Spleen (tissue), 13 donors: ENCODE measurements at places on chromosomes 3 and 15. TPM values are rescaled to one million over a fixed set of nuclear protein-coding genes. Genes with fewer than 3 reads are reported as not detected.

DNA sequence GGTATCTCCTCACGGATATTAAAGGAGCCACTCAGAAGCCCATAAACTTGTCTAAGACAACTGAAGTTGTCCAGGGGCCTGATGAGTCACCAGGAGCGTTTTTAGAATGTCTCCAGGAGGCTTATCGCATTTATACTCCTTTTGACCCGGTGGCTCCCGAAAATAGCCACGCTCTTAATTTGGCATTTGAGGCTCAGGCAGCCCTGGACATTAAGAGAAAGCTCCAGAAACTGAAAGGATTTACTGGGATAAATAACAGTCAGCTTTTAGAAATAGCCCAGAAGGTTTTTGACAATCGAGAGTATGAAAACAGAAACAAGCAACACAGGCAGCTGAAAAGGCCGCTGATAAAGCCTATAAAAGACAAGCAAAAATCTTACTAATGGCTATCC, 4.1 kb downstream of the DET1 start:
- H3K27me3 ChIP-seq: no peaks in the 10 kb centered on the region
- H3K27ac ChIP-seq: no peak overlapping the region
- no peak for DNase-seq
- H3K4me3 ChIP-seq: no peak overlapping the region
- H3K4me1 ChIP-seq: no peaks in the 10 kb centered on the region
- H3K36me3 ChIP-seq: no peaks in the 10 kb centered on the region

STAB1 gene
- 1,070 TPM for total RNA-seq

NEO1 gene
- 14.3 TPM for total RNA-seq

CATSPER2 gene
- total RNA-seq: 8.0 TPM

DNA sequence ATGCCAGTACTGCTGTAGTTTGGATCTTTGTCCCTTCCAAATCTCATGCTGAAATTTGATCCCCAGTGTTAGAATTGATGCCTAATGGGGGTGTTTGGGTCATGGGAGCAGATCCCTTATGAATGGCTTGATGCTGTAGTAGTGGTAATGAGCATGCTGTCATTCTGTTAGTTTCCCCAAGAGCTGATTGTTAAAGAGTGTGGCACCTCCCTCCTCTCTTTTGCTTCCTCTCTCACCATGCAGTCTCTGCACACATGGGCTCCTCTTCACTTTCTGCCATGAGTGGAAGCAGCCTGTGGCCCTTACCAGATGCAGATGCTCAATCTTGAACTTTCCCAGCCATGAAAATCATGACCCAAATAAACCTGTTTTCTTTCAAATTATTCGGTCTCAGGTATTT, 141.3 kb upstream of the DPPA4 start:
- DNase-seq: no peak
- no peaks in the 10 kb centered on the region for H3K27me3 ChIP-seq
- no peaks in the 10 kb centered on the region for H3K36me3 ChIP-seq

DNA sequence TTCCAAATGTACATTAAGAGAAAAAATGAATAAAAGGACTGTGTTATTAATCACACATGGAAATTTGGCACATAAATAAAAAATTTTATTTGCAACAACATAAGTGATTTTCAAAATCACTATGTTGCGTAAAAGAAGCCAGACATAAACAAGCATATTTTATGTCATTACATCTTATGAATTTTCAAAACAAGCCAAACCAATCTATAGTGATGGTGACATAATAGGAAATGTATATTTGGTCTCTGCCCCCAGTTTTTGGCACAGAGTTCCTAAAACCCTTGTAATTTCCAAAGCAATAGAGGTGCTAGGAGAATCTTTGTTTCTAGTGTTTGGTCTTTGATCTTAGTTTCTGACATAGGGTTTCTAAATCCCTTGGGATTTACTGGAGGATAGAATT, 543.3 kb downstream of the ZBBX start:
- no peak overlapping the region for H3K4me3 ChIP-seq
- DNase-seq: no peak
- H3K36me3 ChIP-seq: no peaks in the 10 kb centered on the region
- no peaks in the 10 kb centered on the region for H3K4me1 ChIP-seq

DNA sequence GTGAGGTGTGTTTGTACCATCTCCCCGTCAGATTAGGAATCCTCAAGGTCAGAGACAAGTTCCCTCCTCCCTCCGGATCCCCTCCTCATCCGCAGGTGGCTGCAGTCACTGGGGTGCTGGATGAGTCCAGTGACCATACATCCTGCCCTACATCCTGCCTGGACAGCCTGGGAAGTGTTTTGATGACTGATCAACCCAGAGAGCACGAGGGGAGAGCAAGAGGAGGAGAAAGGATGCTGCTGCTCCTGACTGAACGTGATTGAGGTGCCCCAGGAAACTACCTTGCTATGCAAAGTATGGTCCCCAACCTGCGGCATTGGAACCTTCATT, 65.1 kb downstream of the SLC12A8 start:
- no peak overlapping the region for H3K4me3 ChIP-seq
- H3K4me1 ChIP-seq: peaks cover 52% of the 10 kb centered on the region
- H3K27ac ChIP-seq: peak overlapping the region; percentile 86
- H3K27me3 ChIP-seq: no peaks in the 10 kb centered on the region

- H3K4me3 ChIP-seq: no peak overlapping the region
Measured at GRCh38 chr3:114450008-114450596, 156.3 kb downstream of the TIGIT start.

DNA sequence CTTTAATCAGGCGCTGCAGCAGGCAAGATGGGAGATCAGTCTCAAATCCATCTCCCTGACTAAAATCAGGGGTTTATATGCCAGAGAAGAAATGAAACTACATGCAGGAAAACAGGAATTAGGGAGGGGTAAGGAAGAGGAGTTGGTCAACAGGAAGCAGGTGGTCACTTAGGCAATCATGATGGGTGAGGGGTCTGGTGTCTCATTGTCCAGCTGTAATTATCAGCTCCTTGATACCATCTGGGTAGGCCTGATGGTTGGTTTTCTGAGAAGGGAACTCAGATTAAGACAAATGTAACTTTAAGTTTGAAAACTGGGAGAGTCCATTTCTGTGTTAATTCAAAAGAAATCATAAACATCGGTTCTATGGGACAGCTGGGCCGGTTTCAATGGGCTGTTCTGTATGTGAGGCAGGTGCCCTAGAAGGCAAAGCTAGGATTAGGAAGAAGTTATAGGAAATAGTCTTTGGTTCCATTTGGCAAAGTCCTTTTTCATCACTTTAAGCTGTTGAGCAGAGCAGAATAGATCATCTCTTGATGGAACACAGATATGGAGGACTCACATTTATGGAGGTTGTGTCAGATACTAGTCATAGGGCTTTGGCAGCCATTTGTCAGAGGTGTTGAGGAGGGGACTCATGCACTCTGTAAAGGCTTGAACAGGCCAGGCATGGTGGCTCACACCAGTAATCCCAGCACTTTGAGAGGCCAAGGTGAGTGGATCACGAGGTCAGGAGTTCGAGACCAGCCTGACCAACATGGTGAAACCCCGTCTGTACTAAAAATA, 149.4 kb downstream of the VGLL4 start:
- no peaks in the 10 kb centered on the region for H3K27me3 ChIP-seq
- no peak overlapping the region for H3K4me3 ChIP-seq
- H3K4me1 ChIP-seq: peaks cover 12% of the 10 kb centered on the region
- no peaks in the 10 kb centered on the region for H3K36me3 ChIP-seq
- DNase-seq: no peak
- no peak overlapping the region for H3K27ac ChIP-seq

- H3K27me3 ChIP-seq: no peaks in the 10 kb centered on the region
- H3K4me3 ChIP-seq: no peak overlapping the region
- H3K36me3 ChIP-seq: no peaks in the 10 kb centered on the region
- DNase-seq: no peak
Measured at GRCh38 chr15:36921484-36922091, 178.8 kb downstream of the MEIS2 start.

GRCh38 chr3:52028572-52028971, 27.8 kb downstream of the DUSP7 start:
- H3K4me1 ChIP-seq: peaks cover 11% of the 10 kb centered on the region
- H3K4me3 ChIP-seq: no peak overlapping the region
- no peak for DNase-seq
- no peak overlapping the region for H3K27ac ChIP-seq

GRCh38 chr3:83523470-83524073, 1435.2 kb upstream of the CADM2 start:
- H3K27me3 ChIP-seq: no peaks in the 10 kb centered on the region
- H3K4me1 ChIP-seq: no peaks in the 10 kb centered on the region
- DNase-seq: no peak
- H3K27ac ChIP-seq: no peak overlapping the region
- H3K4me3 ChIP-seq: no peak overlapping the region
- no peaks in the 10 kb centered on the region for H3K36me3 ChIP-seq

GRCh38 chr3:194322678-194323211, 28.4 kb downstream of the CPN2 start:
- no peaks in the 10 kb centered on the region for H3K36me3 ChIP-seq
- no peaks in the 10 kb centered on the region for H3K4me1 ChIP-seq
- no peak for DNase-seq
- H3K27ac ChIP-seq: no peak overlapping the region
- H3K4me3 ChIP-seq: no peak overlapping the region

PTX3 gene
- 23.0 TPM for total RNA-seq
